Skeletal muscle cell (primary cell): ENCODE measurements at places on chromosomes 4 and X.

GRCh38 chrX:22086003-22086402 is 53.9 kb downstream of the PHEX start:
- DNase-seq: no peak

DNA sequence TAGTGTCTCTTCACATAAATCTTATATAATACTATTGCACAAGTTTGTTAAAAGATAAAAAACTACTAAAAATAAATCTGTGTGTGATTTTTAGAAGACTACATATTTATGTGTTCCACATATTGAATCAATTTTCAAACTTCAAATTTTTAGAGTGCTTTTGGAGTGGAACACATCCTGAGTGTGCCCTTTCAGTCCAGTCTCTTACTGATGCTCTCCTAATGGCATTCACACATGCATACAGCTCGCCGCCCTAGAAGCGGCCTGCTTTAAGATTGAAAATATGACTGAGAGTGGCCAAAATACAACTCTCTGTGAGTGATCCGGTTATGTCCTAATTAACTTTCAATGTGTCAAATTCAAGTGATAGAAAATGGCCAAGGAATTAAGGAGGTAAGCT is 628.8 kb downstream of the ANKRD50 start:
- DNase-seq: no peak

DNA sequence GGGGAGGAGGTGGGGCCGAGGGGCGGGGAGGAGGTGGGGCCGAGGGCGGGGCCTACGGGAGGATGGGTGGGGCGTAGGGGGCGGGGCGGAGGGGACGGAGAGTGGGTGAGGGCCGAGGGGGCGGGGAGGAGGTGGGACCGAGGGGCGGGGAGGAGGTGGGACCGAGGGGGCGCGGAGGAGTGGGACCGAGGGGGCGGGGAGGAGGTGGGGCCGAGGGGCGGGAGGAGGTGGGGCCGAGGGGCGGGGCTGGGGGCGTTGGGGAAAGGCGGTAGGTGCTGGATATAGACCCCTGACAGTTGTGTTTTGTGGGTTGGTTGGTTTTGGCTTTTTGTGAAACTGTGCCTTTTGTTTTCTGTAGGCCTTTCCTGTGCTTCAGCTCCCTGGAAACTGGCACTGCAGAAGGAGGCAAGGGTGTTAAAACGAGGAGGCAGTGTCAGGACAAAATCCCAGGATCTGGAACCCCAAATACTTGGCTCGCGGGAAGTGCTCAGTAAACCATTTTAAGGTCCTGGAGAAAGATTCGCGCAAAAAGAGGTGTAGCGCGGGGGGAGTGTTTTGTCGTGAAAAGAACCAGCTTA is 580 bp upstream of the MMGT1 start:
- DNase-seq: peak; percentile 25

DNA sequence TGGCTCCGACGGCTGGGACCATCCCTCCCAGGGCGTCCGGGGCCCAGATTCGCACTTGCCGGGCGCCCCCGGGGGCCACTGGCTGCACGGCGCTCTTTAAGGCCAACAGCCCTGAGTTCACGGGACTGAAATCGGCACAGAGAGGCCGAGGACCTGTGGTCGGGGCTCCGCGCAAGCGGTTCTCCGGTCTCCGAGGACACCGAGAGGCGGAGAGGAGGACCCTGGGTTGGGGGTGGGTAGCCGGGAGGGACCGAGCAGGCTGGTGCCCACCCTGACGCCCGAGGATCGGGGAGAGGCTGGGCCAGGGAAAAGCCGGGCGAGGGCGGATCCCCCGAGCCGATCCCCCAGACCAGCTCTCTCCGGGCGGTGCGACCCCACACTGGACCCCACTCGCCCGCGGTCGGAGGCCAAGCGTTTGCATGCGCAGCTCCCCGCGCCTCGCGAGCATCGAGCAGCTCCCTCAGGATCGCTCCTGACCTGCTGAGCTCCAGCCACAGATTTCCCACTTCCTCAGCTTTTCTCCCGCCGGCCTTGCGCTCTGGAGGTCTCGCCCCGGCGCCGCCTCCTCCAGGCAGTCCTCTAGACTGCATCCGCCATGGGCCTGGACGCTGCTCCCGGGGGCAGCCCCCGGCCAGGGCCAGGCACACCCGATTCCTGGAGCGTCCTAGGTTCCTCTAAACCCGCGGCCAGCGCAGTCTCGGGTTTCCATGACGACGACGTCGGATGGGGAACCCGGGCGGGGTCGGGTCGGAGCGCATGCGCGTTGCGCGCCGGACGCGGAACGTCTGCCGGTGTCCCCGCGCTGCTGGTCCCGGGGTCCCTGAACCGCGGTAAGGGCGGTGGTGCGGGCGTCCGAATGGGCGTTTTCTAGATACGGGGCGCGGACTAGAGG is 17.6 kb upstream of the NAT8L start:
- DNase-seq: peak; percentile 7

- no peak for DNase-seq
Measured at GRCh38 chrX:63428348-63428747, 77.2 kb upstream of the SPIN4 start.

- DNase-seq: no peak
Measured at GRCh38 chr4:150382028-150382427, 199.9 kb upstream of the MAB21L2 start.

DNA sequence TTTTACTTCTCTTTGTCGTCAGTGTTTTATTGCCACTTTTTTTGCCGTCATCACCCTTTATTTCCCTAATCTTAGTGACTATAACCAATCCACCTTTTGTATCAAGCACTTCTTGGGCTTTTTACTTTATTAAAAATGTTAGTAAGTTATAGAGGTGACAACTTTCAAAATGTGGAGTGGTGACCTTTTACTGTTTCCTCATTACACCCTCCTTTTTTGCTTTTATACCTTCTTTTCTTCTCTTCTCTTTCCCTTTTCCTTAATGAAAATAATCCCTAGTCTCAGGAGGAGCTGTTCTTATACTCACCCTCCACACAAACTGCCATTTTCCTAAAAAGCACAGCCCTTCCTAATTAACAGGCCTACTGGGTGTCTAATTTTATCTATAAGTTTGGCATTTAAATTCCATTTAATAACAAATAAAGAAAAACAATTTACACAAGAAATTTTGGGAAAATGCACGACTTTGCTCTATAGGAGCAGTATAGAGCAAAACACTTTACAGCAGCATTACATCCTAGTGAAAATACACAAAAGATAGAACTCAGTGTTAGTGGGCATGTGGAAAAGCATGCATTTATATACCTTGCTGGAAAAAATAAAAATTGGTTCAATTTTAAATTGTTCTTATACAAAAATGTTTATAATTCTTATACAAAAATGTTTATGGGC is 27.3 kb downstream of the BBS12 start:
- no peak for DNase-seq

DNA sequence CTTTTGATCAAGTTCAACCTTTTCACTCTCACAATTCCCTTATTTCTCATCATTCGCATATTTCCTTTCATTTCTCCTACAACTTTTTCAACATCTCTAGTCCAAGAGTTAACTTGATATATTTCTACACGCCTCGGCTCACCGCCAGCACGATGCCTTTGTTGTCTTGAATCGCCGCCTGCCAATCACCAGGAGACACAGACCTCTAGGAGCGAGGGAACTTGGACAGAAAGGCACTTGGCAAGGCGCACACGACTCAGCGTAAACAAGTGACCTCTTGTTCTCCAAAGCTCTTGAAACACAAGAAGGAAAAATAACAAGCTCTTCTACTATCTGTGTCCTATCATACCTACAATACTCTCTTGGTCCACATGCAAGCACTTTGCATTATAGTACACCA is 27.1 kb upstream of the RBMX start:
- DNase-seq: no peak

DNA sequence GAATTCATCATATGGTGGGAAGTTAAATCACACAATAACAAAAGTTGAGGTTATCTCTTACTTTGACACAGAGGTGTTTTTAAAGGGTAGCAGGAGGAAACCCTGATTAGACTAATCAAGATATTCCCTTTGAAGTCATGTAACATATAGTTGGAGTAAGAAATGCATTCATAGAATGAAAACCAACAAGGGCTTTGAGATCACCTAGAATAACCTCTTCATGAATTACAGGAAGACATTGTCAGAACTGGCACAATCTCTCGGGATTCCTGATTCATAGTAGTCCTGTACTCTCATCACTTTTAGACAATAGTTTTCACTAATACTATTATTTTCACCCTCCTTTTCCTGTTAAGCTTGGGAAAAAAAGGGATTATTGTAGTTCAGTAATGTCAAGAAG is 170.2 kb downstream of the PPP3CA start:
- no peak for DNase-seq

DNA sequence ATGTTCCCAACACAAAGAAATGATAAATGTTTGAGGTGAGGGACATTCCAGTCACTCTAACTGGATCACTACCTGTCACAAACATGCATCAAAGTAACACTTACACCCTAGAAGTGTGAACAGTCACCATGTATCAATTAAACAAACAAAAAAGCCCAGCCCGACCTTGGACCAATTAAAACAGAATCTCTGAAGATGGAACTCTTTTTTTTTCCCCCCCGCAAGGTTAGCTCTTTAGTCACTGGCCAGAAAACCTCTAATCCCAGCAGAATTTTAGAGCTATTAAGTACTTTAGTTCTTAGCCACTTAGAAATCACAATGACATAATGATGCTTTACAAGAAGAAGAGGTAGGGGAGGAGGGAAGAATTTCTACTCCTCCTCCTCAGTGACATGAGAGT is 154.5 kb downstream of the PALLD start:
- DNase-seq: no peak

- DNase-seq: no peak
Measured at GRCh38 chr4:129140521-129140920, 44.6 kb downstream of the C4orf33 start.

GRCh38 chrX:129310000-129310399 is 213.3 kb downstream of the SMARCA1 start:
- DNase-seq: no peak

- no peak for DNase-seq
Measured at GRCh38 chr4:87531621-87532020, 2.4 kb upstream of the SPARCL1 start.

DNA sequence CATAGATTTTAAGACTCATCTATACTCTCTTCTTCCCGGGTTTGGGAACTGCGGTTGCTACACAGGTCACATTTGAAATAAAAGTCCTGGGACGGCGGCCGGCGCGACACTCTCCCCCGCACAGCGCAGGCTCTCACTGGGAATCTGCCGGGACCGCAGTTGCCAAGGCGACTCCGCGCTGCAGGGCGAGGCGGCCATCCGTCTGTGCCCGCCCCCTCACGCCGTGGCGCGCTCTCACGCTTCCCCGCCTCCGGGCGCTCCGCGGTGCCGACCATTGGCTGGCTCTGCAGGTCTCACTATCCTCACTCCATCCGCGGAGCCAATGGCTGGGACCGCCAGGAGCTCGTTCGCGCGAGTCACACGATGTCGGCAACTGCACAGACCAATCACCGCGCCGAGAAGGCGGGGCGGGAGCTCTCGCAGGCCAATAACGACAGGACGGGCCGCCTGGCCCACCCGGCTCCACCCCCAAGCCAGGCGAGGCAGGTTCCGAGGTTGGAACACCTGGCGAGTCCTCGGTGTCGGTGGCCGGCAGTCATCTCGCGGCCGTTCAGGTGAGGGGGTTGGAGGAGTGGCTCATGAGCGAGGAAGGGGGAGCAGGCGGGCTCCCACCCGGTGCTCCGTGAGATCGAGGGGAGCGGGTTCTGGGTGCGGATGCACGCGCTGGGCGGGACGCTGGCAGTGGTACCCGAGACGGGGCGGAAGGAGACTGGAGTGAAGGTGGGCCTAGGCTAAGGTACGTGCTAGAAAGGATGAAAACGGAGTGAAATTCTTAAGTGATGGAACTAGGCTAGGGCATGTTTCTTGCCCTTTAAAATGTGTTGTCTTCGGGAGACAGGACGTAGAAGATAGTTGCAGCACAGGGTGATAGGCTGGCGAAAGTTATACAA is at the start of gene MSMO1:
Gene MSMO1 (plus strand): TSS at position 459 of the 890 bp plus-strand sequence. CDS start 5,702 bp downstream, outside the sequence.
- peak; percentile 98 for DNase-seq

DNA sequence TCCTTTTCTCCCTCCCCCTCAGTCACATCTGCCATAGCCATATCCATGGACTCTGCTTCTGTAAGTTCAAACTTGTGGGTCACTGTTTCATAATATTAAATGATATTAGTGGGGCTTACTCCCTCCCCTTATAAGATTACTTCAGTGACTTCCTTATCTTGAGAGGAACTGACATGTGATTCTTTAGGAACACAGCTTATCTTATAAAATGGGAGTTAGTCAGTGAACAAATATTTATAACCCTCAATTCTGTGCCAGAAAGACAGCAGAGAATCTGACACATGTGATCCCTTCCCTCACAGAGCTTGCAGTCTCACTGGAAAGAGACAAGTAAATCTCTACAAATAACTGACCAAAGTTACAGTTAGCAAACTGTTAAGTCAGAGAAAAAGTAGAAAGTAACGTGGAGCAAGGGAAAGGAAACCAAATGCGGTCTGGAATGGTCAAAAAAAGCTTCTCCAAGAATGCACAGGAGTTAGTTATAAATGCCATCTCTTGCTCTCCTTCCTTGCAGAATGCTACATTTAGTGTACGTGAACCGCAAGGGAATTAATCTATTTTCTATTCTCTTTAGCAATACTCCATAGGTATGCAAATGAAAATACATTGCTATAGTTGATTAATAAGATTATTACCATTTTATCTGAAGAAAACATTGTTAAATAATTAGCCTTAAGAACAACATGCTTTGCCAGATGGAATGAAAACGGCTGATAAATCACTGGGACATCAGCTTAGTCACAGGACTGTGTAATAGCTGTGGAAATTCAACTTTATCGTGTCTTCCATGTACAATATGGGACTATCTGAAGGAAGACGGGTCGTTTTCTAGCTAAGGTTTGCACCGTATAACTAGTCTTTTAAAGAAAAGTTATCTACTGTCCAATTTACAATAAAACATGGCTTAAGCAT is 29.0 kb downstream of the SGMS2 start:
- no peak for DNase-seq
